ENCODE measurements at places on chromosomes 5 and 9.

DNA sequence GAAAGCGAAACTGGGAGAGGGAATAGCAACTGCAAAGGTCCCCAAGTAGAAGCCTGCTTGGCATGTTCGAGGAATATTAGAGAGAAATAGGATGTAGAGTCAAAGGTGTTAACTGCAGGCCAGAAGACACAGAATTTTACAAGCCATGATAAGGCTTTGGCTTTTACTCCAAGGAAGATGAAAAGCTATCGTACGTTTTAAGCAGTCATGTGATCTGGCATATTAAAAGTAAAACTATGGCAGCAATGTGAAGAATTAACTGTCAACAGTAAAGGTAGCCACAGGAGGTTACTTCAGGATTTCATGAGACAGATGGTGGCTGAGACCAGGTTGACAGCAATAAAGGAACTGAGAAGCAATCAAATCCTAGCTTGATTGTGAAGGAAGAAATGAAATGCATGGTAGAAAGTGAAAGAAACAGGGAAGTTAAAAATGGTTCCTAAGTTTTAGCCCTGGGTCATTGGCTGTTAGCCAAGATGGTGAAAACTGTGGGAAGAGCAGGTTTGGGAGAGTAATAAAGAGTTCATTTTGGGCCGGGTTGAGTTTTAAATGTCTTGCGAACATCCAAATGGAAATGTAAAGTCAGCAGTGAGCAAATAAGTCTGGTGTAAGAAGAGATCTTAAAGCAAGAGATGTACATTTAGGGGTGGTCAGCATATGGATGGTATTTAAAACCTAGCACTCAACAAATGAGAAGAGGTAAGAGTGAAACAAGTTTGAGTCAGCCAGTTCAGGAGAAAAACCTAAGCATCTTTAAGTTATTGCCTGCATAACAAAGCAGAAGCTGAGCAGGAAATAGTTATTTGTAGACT is 20.3 kb upstream of the TTC33 start:
- no peak for DNase-seq

- no peak for DNase-seq
Measured at GRCh38 chr5:35356725-35357124, 126.4 kb upstream of the PRLR start.

DNA sequence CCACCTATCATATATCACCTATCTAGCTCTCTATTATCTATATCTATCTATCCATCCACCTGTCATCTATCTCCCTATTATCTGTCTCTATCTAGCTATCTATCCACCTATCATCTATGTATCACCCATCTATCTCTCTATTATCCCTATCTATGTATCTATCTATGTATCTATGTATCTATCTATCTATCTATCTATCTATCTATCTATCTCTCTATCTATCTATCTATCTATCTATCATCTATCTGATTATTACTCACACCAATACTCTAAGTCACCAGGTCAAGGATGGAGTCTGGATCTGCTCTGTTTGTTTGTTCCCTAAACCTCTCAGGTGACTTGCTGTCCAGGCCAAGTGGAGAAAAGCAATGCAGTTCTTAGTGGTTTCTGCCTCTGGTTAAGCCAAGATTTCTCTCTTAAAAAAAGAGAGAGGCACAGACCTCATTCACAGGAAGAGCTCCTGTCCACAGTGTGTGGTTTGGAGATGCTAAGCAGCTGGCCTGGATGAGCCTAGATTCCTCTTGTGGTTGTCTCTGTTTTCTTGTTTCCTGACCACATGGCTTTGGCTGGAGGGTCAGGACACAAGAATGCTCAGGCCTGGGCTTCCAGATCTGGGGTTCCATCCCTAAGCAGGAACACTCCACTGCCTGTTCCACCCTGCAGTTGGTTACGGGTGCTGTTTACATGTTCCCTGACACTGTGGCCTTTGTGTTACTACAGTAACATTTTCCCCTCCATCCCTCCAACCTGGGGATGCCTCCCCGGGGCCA is 133.4 kb downstream of the PHF2 start:
- no peak for DNase-seq

- DNase-seq = no peak
Measured at GRCh38 chr5:171314728-171315385, 5.8 kb downstream of the TLX3 start.

GRCh38 chr9:34065541-34065940 is 16.9 kb upstream of the UBAP2 start:
- no peak for DNase-seq

DNA sequence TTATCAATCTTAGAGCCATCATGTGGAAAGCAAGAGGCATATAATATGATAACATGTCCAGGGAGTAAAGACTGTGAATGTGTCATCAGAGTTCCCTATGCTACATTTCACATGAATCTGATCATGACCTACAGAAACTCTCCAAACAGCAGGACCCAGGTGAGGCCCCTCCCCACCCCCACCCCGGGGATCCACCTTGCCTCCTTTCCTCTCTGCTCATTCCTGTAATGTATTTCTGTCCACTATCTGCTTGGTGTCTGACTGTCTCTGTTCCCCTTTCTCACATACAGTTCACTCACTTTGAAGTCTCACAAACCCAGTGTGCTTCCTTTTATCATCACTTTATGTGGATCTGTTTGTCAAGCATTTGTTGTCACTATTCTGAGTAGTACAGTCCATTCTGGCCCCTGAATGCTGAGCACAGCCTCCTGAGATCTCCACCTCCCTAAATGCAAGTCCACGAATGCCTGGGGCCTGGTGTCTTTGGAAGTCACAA is 76.4 kb upstream of the SMARCA2 start:
- DNase-seq = no peak

GRCh38 chr5:169691471-169691870 is 54.4 kb downstream of the DOCK2 start:
- no peak for DNase-seq

GRCh38 chr5:65722575-65723403 is 784 bp downstream of the NLN start:
- no peak for DNase-seq

DNA sequence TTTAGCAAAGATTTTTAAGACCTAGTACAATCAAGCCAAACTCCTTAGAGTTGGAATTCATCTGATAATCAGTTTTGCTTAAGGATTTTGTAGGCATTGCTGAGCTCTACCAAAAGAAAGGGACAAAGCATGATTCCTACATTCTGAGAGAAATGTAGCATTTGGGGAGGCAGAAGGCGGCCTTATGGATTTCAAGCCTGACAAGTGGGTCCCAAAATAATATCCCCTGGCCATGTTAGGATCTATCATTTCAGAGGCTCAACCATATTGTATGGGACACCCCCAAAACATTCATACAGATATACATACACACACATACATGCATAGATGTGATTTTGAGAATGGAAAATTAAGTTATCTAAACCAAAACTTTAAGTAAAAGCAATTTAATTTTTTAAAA is 257.8 kb upstream of the VLDLR start:
- DNase-seq = no peak

DNA sequence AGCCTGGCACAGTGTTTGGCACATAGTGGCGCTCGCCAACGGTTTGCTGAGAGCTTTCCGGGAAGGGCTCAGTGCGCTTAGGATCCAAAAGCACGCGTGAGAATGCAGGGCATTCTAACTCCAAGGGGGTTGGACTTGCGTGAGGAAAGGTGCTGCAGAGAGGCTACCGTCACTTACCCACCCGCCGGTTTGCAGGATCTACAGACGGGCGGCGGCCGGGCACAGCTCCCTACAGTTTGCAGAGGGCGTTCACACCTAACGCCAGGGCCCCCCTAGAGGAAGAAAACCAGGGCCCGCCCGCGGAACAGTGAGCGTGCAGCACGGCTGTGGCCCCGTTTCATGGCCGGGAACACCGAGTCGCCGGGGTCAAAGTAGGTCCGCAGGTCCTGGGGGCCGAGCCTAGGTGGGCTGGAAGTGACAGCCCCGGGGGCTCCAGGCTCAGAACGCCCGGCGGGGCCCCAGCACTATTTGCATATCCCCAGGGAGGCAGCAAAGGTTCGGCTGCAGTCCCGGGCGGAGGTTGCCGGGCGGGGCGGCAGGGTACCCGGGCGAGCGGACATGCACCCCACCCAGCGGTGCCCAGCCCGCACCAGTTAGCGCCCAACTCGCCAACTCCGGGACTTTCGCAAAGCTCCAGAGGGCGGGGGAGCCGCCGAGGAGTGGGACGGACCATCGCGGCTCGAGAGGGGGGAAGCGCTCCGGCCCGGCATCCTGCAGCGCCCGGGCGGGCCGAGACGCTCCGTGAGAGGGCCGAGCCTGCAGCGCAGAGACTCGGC is 526 bp upstream of the GALNT10 start:
- DNase-seq = peak; percentile 65

DNA sequence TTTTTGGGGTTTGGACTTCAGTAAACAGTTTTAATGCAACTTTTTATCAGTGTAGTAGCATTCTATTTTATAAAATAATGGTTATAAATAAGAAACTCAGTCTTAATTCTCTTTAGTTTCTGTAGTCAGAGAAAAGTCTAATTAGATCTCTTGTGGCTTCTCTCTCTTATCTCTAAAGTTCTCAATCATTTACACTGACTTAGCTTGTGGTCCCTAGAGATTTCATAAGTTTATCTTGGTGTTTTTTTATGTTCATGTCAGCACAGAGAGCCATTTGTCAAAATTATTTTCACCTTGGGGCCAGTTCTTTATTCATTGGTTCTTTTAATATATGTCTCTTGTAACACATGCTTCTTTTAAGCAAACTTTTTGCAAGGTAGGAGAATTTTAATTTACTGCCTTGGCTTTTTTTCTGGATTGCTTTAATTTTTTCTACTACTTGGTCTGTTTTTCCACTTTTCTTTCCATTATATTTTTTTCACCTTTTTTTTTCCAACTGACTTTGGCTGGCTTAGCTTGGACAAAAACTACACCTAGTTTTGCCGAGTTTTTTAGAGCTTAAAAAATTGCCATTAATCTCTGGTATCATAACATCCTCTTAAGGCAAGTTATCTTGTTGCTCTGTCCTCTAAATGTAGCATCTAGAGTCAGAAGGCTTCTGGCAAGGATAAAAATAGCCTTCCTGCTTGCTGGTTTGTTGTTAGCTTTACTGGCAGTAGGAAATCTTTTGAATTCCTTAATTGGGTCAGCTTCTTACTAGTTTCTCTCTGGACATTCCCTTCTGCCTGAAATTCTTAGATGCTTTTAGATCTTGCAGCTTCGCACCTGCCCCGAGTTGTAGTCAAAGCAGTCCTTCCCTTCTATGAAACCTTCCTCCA is 35.3 kb downstream of the CPEB4 start:
- no peak for DNase-seq

GRCh38 chr9:21110708-21111576 is 30.7 kb downstream of the IFNW1 start:
- no peak for DNase-seq

GRCh38 chr5:137954131-137954879 is 65.0 kb downstream of the PKD2L2 start:
- DNase-seq = no peak

DNA sequence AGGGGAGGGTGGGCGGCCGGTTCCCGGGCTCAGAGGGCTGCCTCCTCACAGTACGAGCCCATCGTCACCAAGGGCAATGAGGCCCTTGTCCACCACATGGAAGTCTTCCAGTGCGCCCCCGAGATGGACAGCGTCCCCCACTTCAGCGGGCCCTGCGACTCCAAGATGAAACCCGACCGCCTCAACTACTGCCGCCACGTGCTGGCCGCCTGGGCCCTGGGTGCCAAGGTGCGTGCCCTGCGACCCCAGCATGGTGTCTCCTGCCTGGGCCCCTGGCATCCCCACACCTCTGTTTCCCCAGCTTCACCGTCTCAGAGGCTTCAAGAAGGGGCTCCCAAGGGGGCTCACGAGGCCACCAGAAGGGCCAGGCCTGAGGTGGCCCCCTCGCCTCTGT is 7.2 kb downstream of the DBH start:
- DNase-seq = no peak

- no peak for DNase-seq
Measured at GRCh38 chr5:134833340-134834032, 12.3 kb upstream of the C5orf24 start.

DNA sequence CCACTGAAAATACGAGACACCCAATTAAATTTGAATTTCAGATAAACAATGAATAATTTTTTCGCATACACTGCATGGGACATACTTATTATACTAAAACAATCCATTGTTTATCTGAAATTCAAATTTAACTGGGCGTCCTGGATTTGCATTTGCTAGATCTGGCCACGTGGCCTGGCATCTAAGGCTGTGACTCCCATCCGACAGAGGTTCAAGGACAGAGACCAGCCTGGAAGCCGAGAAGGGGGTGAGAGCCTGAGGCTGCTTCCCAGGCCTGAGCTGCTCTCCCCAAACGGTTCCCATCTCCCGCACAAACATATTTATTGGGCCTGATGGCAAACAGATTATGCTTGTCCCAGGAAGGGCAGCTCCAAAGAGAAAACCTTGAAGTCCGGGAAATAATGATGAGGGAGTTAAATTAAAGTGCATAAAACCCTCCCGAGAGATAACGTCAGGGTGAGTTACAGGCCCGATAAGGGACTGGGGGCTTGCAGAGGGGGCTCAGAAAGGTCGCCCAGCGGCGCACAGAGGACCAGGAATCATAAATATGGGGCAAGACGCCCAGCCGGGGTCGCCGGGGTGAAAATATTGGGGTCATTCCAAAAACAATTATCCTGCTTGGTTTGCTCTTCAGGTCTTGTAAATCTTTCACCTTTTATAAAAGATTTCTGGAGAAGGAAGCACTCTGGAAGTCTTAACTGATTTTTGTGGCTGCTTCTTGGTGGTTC is 163.7 kb downstream of the GAPVD1 start:
- no peak for DNase-seq

DNA sequence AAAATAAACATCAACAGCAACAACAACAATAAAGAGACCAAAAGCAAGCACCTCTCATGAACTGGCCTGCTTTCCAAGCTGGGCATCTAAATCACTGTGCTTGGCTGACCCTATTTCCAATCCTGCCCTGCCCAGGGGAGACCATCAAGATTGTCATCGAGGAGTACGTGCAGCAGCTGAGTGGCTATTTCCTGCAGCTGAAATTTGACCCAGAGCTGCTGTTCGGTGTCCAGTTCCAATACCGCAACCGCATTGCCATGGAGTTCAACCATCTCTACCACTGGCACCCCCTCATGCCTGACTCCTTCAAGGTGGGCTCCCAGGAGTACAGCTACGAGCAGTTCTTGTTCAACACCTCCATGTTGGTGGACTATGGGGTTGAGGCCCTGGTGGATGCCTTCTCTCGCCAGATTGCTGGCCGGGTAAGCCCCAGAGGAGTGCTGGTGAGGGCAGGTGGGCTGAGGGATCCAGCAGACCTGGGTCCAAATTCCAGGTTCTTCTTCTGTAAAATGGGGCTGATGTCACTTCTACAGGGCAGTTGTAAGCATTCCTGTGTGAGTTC is 15.6 kb downstream of the PTGS1 start:
- DNase-seq = no peak

GRCh38 chr9:132946631-132947295 is 2.3 kb upstream of the TSC1 start:
- no peak for DNase-seq

GRCh38 chr5:133930061-133930812 is 38.2 kb downstream of the C5orf15 start:
- peak; percentile 10 for DNase-seq

GRCh38 chr5:98651715-98652114 is 121.7 kb upstream of the RGMB start:
- no peak for DNase-seq

- DNase-seq = no peak
Measured at GRCh38 chr9:108750661-108751215, 105.0 kb downstream of the ACTL7B start.

Measured in effector CD8-positive, alpha-beta T cell (primary cell).